ENCODE measurements at places on chromosomes 3 and 15. TPM values are rescaled to one million over a fixed set of nuclear protein-coding genes. Genes with fewer than 3 reads are reported as not detected.

MINAR1 gene
- total RNA-seq = 1.9 TPM

PIAS1 gene
- 71.4 TPM for total RNA-seq

KBTBD8 gene
- 6.1 TPM for total RNA-seq

ZPLD1 gene
- not detected for total RNA-seq

- peaks cover 1% of the 10 kb centered on the region for H3K36me3 ChIP-seq
- peaks cover 4% of the 10 kb centered on the region for H3K27me3 ChIP-seq
- H3K4me1 ChIP-seq = peaks cover 2% of the 10 kb centered on the region
- no peak overlapping the region for H3K27ac ChIP-seq
- H3K4me3 ChIP-seq = no peak overlapping the region
- DNase-seq = no peak
Observed at GRCh38 chr3:40800343-40800742, 275.6 kb downstream of the ZNF621 start.

- H3K4me3 ChIP-seq = no peak overlapping the region
- H3K27ac ChIP-seq = peak overlapping the region; percentile 8
- H3K27me3 ChIP-seq = peaks cover 3% of the 10 kb centered on the region
- DNase-seq = no peak
Observed at GRCh38 chr3:79367803-79368202, 400.0 kb downstream of the ROBO1 start.

DNA sequence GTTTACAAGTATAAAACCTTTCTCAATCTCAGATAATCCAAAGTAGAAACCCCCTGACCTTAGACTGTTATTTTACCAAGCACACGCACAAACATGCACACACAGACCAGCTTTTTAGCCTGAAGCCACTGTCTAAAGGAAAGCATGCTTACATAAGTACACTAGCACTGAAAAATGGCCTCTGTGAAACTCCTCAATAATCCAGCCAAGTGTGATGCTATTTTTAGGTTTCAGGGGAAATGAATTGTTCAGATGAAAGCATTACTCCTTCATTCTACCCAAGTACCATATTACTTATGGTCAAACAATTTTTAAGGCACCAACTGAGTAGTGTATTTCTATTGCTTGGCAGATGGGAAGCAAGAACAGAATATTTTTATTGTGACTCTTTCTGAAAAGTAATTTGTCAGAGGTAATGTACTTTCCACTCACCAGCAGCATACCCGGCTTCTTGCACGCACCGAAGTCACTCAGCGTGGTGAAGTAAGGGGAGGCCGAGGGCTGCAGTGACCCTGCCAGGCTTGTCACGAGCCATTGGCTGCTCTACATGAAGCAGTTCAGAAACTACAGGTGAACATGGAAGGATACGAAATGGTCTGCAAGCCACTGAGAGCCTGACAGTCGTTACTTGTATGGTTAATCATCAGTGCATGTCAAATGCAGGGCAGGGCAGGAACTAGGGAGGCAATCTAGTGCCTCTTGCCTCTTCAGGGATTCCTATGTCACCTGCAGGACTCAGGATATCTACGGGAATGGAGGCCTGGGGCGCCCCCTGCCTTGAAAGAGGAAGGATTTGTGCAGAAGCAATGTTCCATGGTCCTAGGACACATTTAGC, 106.7 kb downstream of the GABRB3 start:
- no peaks in the 10 kb centered on the region for H3K27me3 ChIP-seq
- H3K27ac ChIP-seq = no peak overlapping the region
- H3K4me1 ChIP-seq = no peaks in the 10 kb centered on the region
- no peaks in the 10 kb centered on the region for H3K36me3 ChIP-seq
- no peak overlapping the region for H3K4me3 ChIP-seq

DNA sequence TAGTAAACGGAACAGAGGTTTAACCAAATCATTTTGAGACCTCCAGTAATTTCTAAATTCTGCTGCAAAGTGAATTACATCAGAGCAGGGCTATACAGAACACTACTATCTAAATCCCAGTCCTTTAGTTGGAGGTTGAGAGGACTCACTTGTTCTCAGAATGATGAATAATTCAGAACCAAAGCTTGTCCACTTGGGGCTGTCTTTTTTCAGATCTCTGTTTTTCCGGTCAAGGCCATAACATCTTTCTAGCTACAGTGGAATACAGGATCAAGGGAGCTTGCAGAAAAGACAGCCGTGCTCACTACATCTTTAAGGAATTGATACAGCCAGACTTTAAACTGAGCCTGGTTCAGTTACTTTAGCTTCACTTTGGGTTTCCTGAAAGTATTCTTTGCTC, 194.5 kb downstream of the EFHB start:
- no peaks in the 10 kb centered on the region for H3K27me3 ChIP-seq
- no peak overlapping the region for H3K27ac ChIP-seq
- peaks cover 18% of the 10 kb centered on the region for H3K4me1 ChIP-seq
- no peak for DNase-seq
- H3K4me3 ChIP-seq = no peak overlapping the region
- no peaks in the 10 kb centered on the region for H3K36me3 ChIP-seq

DNA sequence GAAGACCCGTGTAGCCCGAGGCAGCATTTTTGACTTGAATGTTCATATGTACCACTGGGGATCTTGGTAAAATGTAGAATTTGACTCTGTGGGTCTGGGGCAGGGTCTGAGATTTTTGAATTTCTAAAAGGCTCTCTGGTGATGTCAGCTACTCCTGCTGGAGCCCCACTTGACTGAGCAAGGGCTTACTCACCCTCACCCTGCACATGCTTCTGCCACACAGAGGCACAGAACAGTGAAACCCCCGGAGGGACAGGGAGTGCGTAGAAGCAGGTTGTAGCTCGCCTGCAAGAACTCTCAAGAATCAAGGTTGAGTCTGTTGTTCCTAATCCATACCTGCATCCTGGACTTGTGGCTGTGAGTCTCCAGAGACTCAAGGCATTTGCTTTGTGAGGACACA, 41.1 kb downstream of the SLCO3A1 start:
- H3K27ac ChIP-seq = no peak overlapping the region
- no peak for DNase-seq
- H3K27me3 ChIP-seq = peaks cover 3% of the 10 kb centered on the region
- no peaks in the 10 kb centered on the region for H3K36me3 ChIP-seq
- no peaks in the 10 kb centered on the region for H3K4me1 ChIP-seq

GRCh38 chr3:45205126-45205525, 21.0 kb downstream of the TMEM158 start:
- no peak overlapping the region for H3K4me3 ChIP-seq
- no peaks in the 10 kb centered on the region for H3K4me1 ChIP-seq
- DNase-seq = no peak

GRCh38 chr3:136106101-136106500, 90.0 kb downstream of the MSL2 start:
- no peak overlapping the region for H3K4me3 ChIP-seq
- no peak for DNase-seq

DNA sequence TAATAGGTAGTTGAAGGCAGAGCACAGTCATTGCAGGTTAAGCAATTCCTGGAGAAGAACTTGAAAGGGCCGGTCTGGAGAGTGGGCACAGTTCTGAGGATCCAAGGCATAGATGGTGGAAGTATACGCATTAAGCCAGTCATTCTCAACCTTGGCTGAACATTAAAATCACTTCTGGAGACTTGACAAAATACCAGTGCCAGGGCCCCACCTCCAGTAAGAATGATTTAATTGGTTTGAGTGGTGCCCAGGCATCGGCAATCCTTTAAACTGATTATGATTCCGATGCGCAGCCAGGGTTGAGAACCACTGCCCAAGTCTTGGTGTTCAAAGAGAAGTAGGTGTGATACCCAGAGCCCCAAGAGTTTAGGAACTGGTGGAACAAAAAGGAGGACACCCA, 6.9 kb upstream of the HOMER2 start:
- no peaks in the 10 kb centered on the region for H3K36me3 ChIP-seq
- DNase-seq = no peak
- H3K4me3 ChIP-seq = no peak overlapping the region
- H3K27me3 ChIP-seq = no peaks in the 10 kb centered on the region

- H3K4me3 ChIP-seq = no peak overlapping the region
- no peak overlapping the region for H3K27ac ChIP-seq
- DNase-seq = no peak
- no peaks in the 10 kb centered on the region for H3K27me3 ChIP-seq
- H3K4me1 ChIP-seq = no peaks in the 10 kb centered on the region
- H3K36me3 ChIP-seq = peaks cover 1% of the 10 kb centered on the region
Observed at GRCh38 chr3:146308682-146309081, 57.8 kb upstream of the PLSCR4 start.

GRCh38 chr15:97993310-97993738, 32.8 kb downstream of the ARRDC4 start:
- H3K4me1 ChIP-seq = peaks cover 3% of the 10 kb centered on the region
- H3K36me3 ChIP-seq = no peaks in the 10 kb centered on the region
- peaks cover 5% of the 10 kb centered on the region for H3K27me3 ChIP-seq
- no peak for DNase-seq

DNA sequence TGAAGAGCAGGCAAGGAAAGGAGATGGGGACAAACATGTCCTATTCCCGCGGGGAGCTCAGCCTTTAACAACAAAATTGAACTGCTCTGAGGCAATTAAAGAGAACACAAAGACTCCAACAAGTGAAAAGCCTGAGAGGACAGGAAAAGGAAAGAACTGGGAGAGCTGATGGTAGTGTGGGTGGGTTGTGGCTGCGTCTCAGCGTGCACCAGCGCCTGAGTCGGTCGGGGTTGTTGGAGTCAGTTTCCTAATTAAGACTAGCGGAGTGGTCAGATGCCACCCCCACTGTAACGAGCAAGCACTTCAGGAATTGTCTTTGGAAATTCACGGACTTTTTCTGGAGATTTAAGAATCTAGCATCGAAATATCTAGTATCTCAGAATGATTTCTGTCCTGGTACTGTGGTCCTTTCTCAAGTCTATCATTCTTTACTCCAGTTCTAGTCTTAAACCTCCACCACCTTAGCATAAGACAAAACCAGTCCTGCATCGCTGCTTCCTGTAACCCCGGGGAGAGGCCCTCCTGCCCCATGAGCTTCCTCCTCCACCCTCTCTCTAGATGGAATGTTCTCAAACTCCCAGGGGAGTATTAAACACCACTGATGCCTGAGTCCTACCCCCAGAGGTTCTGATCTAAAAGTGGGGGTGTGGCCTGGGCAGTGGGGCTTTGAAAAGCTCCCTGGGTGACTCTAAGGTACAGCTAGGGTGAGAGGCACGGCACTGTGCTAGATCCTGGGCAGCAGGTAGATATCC, 104.0 kb downstream of the CYP19A1 start:
- H3K27me3 ChIP-seq = peaks cover 16% of the 10 kb centered on the region
- no peak for DNase-seq
- no peak overlapping the region for H3K4me3 ChIP-seq
- peaks cover 3% of the 10 kb centered on the region for H3K4me1 ChIP-seq
- no peak overlapping the region for H3K27ac ChIP-seq

DNA sequence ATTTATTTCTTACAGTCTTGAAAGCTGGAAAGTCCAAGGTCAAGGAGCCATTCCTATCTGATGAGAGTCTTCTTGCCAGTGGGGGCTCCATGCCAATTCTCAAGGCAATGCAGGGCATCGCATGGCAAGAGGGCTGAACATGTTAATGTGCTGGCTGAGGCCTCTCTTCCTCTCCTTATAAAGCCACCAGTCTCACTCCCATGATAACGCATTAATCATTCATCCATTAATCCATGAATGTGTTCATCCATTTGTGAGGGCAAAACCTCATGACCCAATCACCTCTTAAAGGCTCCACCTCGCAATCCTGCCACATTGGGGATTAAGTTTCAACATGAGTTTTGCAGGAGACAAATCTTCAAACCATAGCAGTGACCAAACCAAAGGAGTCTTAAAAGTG, 118.3 kb downstream of the PROS1 start:
- no peaks in the 10 kb centered on the region for H3K27me3 ChIP-seq
- no peaks in the 10 kb centered on the region for H3K4me1 ChIP-seq
- H3K36me3 ChIP-seq = no peaks in the 10 kb centered on the region
- H3K27ac ChIP-seq = no peak overlapping the region
- no peak for DNase-seq

GRCh38 chr15:70792171-70792573, 28.8 kb upstream of the UACA start:
- H3K36me3 ChIP-seq = no peaks in the 10 kb centered on the region
- H3K27ac ChIP-seq = no peak overlapping the region
- H3K27me3 ChIP-seq = peaks cover 10% of the 10 kb centered on the region

DNA sequence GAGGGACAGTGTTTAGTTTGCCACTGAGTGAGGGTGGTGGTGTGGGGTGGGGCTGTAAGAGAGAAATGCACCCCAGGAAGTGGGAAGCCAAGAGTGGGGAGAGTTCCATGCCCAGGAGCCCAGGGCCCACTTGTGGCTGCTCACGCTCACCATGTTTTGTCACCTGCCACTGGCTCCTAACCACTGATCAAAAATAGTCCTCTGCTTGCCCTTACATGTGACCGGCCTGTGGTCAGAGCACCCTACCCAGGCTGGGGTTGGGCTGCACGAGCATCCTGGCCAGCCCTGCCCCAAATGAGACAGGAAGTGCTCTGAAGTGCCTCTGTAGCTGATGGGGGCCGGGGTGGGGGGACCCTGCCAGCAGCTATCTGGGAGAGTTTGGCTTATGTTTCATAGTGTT, 216.3 kb downstream of the RPLP1 start:
- H3K27me3 ChIP-seq = peaks cover 68% of the 10 kb centered on the region
- no peak for DNase-seq

GRCh38 chr3:169186596-169186995, 476.9 kb downstream of the MECOM start:
- H3K4me1 ChIP-seq = peaks cover 7% of the 10 kb centered on the region
- H3K36me3 ChIP-seq = peaks cover 3% of the 10 kb centered on the region
- H3K27me3 ChIP-seq = no peaks in the 10 kb centered on the region
- no peak overlapping the region for H3K27ac ChIP-seq
- no peak overlapping the region for H3K4me3 ChIP-seq

GRCh38 chr3:44045476-44046275, 196.0 kb upstream of the TOPAZ1 start:
- peaks cover 22% of the 10 kb centered on the region for H3K4me1 ChIP-seq
- no peaks in the 10 kb centered on the region for H3K27me3 ChIP-seq
- no peak overlapping the region for H3K4me3 ChIP-seq
- no peaks in the 10 kb centered on the region for H3K36me3 ChIP-seq
- no peak overlapping the region for H3K27ac ChIP-seq

DNA sequence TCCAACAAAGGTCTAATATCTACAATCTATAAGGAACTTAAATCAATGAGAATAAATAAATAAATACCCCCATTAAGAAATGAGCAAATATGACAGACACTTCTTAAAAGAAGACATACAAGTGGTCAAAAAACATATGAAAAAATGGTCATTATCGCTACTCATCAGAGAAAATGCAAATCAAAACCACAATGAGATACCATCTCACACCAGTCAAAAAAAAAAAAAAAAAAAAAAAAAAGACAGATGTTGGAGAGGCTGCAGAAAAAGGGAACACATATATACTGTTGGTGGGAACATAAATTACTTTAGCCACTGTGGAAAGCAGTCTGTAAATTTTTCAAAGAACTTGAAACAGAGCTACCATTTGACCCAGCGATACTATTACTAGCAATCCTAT, 31.6 kb upstream of the OR5H6 start:
- H3K27me3 ChIP-seq = no peaks in the 10 kb centered on the region
- H3K4me3 ChIP-seq = no peak overlapping the region
- H3K36me3 ChIP-seq = no peaks in the 10 kb centered on the region
- H3K4me1 ChIP-seq = no peaks in the 10 kb centered on the region

GRCh38 chr3:177284383-177284881, 87.2 kb upstream of the TBL1XR1 start:
- no peak overlapping the region for H3K4me3 ChIP-seq
- peaks cover 4% of the 10 kb centered on the region for H3K4me1 ChIP-seq
- no peak overlapping the region for H3K27ac ChIP-seq
- no peaks in the 10 kb centered on the region for H3K36me3 ChIP-seq

All from progenitor cell of endocrine pancreas (in vitro differentiated cells).